RWPE1 (cell line): ENCODE measurements at places on chromosomes 1 and 21.

DNA sequence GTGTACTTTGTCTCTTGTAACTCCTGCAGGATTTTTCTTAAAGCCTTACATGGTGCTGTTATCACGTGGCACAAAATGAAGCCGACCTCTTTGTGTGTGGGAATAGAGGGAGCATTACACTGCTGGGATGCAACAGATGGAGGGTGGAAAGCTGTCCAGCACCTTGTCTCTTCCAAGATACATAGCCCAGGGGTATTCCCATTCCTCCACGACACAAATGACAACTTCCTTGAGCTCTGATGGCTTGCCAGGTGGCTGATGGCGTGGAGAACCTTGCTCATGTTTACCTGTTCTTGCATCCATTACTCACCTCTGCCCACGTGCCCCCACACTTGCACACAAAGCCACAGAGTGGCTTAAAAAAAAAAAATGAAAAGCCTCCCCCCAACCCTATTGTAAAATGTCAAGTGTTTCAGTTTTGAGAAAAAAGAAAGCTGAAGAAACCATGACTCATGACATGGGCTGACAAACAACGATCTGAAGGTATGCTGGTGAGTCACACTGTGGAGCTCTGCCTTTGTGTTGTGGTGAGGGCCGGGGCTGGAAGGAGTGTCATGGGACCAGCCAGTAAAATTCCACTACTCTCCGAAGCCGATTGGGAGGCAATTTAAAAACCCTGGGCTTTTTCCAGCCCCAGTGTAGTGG, 32.0 kb upstream of the ATP5PO start:
- DNase-seq, result peak; percentile 97

GRCh38 chr1:180918519-180918918, 5.8 kb downstream of the KIAA1614 start:
- DNase-seq, result no peak

- DNase-seq, result peak; percentile 63
Observed at GRCh38 chr1:221810406-221810805, 68.5 kb upstream of the DUSP10 start.

DNA sequence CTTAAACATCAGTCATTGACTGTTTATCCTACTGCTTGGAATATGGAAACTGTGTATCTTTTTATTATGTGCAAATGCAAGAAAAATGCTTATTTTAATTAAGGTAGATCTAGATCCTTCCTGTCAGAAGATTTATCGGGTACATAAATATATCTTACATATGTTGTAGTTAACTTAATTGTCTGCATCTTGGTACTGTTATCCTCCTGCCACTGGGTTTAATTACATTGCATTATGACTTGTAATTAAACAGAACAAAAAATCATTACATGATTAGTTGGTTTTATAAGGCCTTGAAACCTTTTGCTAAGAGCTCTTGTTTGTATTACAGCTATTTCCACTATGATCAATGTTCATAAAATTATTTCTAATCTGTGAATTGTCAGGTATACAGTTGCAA, 211.2 kb downstream of the PTGER3 start:
- no peak for DNase-seq

GRCh38 chr1:7856345-7856744, 3.5 kb upstream of the UTS2 start:
- no peak for DNase-seq

GRCh38 chr1:89632657-89633247, at the start of gene LRRC8C:
TSS of gene LRRC8C (plus strand) at chr1:89633120. CDS start at chr1:89686474, 53,354 bp downstream.
- DNase-seq, result peak; percentile 69

- no peak for DNase-seq
Observed at GRCh38 chr1:7526867-7527732, 244.0 kb upstream of the VAMP3 start.

DNA sequence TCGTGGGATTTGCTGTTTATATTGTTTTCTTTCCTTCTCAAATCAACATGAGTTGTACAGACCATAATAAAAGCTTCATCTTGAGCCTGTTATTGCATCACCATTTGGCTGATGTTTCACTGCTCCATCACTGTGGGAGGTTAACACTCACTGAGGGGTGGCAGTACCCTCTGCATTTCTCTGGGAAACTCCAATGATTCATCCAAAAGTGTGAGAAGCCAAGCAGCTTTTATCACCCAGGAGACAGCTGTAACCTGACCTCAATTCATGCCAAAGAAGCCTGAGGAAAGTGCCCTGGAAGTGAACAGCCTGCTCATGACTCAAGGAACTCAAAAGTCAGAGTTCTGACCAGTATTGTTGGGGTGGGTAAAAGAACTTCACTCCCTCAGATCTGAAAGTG, 84.1 kb downstream of the GPR88 start:
- peak; percentile 49 for DNase-seq

DNA sequence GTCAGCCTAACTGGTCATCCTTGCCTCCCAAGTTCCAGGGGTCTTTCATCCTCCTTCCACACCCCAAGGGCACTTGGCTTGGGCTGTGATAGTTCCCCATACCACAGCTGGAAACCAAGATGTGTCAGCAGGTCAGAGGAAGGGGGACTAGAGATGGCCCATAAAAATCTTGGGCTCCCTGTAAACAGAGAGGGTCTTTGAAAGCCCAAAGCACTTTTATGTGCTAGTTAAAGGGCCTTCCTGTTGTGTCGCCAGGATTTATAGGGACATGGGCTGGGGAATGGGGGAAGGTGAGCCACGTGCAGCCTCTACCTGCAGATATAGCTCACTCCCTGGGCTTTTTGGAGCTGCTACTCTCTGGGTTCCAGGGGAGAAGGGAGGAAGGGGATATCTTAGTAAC, 11.9 kb upstream of the UBL4B start:
- no peak for DNase-seq

DNA sequence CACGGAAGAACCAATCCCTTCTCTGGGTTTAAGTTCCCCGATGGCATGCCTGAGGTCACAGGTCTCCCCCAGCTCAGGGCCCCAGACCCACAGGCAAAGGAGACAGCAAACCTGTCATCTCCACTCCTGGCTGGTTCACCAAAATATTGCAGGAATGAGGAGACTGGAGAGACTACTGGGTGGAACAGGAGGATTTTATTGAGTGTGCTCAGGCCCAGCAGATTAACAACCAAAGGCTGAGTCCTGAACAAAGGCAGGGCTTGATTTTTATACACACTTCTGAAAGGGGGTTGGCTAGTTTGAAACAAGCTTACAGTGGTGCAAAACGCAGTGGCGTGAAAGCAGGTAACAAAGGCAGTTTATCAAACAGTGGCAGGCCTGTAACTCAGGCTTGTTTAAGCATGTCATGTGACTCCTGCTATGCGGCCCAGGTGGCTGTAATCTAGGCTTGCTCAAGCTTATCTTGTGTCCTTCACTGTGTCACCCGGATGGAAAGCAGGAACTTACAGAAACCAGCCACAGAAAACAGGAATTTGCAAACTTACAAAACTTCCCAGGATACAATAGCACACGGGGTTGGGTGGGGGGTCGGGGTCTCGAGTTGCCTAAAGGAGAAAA, 27.4 kb upstream of the KCNJ15 start:
- DNase-seq, result no peak

DNA sequence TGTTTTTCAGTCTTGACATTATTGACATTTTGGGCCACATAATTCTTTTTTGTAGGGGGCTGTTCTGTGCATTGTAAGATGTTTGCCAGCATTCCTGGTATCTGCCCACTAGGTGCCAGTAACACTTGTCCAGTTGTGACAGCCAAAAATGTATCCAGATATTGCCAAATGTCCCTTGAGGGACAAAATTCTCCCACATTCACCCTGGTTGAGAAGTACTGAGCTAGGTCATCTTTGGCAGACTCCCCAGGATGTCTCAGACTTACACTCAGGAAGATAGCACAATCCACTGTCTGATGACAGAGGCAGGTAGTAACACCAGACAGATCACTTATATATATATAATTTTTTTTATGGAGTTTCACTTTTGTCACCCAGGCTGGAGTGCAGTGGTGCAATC, 5.9 kb downstream of the CD48 start:
- DNase-seq, result no peak

DNA sequence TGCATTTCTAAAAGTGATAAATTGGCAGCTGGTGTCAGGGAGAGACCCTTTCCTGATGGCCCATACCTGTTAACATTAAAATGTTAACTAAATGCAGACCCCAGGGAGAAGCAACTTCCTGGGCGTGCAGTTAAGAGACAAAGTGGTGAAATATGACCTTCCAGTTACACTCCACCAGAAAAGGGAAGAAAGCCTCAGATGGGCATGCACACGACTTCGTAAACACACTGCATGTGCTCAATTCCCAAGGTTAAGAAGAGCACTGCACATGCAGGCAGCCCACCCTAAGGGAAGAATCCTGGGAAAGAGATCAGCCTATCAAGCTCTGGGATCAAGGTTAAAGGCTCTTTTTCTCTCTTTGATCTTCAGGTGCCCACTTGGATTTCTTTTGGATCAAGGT, 9.7 kb upstream of the GBP6 start:
- DNase-seq, result no peak

DNA sequence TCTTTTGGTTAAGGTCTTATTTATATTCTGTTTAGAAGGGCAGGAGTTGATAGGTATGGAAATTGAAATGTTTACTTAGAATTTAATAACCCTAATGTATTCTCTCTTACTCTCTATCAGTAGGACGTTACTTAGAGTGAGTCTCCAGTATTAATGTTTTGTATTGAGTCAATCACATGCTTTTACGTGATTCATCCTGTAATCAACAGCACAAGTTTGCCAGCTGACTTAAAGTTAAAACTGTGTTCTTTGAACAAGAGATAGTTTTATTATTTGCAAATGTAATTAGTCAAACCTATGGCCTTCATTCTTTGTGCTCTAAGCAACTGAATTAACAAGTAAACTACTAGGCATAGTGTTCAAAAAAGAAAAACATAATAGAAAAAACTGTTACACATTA, 57.3 kb downstream of the PKN2 start:
- DNase-seq, result peak; percentile 20

GRCh38 chr1:13679651-13680050, 20.3 kb upstream of the PRDM2 start:
- DNase-seq, result no peak

- DNase-seq, result no peak
Observed at GRCh38 chr1:10020086-10020485, 12.7 kb upstream of the UBE4B start.

GRCh38 chr1:23506376-23507107, 22.6 kb upstream of the ASAP3 start:
- DNase-seq, result no peak

- DNase-seq, result peak; percentile 55
Observed at GRCh38 chr21:37450445-37450941, 83.9 kb downstream of the DYRK1A start.

DNA sequence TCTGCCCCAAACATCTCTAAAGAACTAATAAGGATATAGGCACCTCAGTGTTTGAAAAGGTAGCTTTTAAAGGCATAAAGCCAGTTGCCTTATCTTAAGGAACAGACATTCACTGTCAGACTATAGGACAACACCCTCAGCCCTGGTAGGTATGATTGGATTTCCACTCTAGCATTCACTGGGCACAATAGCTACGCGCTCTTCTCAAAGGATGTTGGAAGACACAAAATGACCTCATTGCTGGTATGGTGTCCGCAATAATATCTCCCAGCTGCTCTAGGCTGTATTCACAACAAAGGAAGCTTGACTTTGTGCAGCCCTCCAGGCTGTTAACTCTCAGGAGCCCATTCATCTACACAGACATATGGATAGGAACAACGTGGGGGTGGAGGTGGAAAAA, 119.4 kb upstream of the CXADR start:
- DNase-seq, result no peak

DNA sequence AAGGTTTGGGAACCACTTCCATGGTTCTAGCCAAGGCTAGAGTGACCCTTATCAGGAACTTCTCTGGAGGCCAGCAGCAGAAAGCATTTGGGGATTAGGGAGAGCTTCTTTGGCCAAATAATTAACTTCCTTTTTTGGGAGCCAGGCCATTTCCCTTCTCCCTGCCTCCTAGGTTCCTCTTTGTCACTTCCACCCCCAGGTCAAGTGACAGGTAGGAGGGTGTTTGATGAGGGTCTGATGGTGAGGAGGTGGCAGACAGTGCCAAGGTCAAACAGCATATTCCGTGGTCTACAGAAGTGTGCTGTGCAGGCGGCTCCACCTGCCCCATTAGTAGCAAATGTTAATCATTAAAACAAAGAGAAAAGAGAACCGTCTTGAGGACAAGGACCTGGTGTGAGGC, 1.9 kb upstream of the KCNA10 start:
- DNase-seq, result no peak

- no peak for DNase-seq
Observed at GRCh38 chr21:42406201-42406621, 2.5 kb downstream of the UBASH3A start.

- no peak for DNase-seq
Observed at GRCh38 chr1:100347009-100347966, 5.0 kb upstream of the CDC14A start.

- DNase-seq, result no peak
Observed at GRCh38 chr1:173410794-173411236, 66.3 kb upstream of the PRDX6 start.

- peak; percentile 21 for DNase-seq
Observed at GRCh38 chr1:79193211-79194079, 186.9 kb upstream of the ADGRL4 start.

GRCh38 chr1:162914601-162915000, 53.6 kb upstream of the CCDC190 start:
- no peak for DNase-seq

DNA sequence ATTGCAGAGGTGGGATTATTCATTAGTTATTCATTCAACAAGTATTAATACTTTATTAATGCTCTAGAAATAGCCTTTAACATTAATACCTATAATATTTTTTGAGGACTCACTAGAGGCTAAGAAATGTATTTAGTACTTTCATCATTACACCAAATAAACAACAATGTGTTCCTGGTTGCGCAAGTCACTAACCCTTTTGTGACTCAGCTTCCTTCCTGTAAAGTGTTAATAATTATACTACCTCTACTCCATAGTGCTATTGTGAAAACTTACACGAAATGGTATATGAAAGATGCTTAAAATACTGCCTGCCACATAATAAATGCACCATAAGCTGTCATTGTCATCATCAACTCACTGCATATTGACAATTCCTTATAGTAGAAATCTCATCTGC, 431.0 kb downstream of the DPYD start:
- DNase-seq, result peak; percentile 35

- no peak for DNase-seq
Observed at GRCh38 chr1:66251546-66251945, 282.4 kb upstream of the SGIP1 start.

- DNase-seq, result no peak
Observed at GRCh38 chr21:45386728-45387371, 18.1 kb upstream of the COL18A1 start.

- DNase-seq, result no peak
Observed at GRCh38 chr1:185674201-185674600, 60.0 kb upstream of the HMCN1 start.

DNA sequence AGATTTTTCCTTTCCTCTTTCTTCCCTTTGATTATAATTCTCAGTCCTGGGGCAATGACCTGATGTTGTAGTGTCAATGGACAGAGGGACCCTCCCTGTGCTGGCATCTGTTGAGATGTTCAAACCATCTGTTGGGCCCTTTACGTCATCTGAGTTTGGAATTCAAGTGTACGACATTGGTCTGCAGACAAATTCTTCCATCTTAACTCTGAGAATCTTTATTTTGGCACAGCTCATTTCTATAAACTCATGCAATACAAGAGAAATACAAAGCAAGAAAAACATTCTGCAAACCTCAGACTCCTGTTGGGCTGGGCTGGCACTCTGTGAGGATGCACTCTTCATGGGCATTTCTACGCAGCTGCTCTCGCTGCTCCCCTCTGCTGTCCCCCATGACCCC, 54.2 kb downstream of the IFI44 start:
- no peak for DNase-seq

- no peak for DNase-seq
Observed at GRCh38 chr1:56255516-56256152, 323.7 kb downstream of the PLPP3 start.

GRCh38 chr1:214838351-214838750, 235.4 kb downstream of the CENPF start:
- no peak for DNase-seq
